Upper lobe of right lung (tissue), 1 donor: ENCODE measurements at places on chromosomes 6 and 20.

DNA sequence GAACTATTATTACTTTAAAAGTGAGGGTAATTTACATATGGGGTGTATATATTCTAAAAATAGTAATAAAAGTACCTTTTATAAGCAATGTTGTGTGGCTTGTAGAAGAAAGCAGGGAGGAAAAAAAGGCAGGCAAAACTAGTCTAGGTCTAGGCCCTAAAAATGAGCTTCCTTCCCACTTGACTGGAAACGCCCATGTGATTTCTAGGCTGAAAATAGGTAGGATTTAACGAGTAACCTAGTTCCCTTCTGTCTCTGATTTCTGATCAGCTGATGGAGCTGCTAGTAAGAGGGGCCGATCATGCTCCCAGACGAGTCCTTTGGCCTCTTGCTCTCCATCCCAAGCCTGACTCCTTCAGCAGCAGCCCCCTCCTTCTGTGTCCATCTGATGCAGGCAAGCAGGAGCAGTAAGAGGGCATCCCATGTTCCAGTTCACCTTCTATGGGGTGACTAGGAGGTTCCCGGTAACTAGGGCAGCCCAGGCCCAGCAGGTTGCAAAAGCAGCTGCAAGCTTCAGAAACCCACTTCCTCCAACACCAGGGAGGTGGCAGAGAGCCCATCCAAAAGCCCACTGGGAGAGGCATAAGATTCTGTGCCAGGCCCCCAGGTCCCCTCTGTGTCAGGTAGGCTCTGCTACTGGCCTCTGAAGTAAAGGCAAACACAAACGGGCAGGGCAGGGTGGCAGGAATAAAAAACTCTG is 24.4 kb downstream of the TBC1D20 start:
- no peak for DNase-seq

DNA sequence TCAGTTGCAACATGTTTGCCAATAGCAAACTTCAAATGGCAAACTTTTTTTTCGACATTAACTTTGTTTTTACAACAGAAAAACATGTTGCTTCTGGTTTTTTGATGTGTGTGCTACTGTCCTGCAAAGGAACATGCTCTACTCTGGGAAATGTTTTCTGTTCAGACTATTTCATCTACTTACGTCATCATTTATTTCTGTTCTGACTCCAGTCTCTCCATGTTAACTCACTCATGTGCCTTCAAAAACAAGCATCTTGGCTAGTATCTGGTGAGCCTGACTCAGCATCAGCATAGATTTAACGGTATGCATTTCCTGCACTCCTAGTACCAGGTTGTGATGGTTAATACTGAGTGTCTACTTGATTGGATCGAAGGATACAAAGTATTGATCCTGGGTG is 36.1 kb upstream of the MAP7 start:
- DNase-seq = no peak

DNA sequence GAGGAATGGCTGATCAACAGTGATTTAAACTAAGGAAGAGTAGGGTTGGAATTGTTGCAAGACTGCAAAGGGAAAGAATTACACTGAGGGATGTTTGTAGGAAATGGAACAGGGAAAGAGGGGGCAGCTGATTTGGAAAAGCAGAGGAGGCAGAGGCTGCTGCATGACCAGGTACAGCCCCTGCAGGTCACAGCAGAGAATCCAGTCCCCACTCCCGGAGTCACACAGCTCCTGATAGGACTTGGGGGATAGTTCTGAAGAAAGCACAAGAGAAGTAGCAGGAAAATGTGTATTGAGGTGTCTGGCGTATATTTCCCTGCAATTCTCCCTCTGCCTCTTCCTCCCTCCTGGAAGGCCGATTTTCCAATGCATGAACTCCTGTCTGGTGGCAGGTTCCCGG is 92.5 kb upstream of the PDE10A start:
- no peak for DNase-seq

- no peak for DNase-seq
Measured at GRCh38 chr20:63140514-63141433, 75.2 kb downstream of the YTHDF1 start.

DNA sequence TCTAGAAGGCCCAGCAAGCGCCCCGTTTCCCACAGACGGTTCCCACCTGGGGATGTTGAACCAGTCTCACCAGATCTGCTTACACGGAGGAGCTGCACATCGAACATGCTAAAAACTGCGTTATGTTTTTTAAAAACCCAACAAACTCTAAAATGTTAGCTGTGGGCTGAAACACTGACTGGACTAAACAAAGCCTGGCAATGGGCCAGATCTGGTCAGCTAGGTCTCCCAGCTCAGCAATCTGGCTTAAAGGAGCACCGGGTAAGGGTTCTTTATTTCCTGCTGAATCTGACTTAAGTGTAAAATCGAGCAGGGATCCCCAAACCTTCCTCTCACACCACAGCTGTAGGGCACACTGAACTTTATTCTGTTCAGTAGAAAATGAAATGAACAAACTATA is 156.9 kb downstream of the FOXC1 start:
- no peak for DNase-seq

DNA sequence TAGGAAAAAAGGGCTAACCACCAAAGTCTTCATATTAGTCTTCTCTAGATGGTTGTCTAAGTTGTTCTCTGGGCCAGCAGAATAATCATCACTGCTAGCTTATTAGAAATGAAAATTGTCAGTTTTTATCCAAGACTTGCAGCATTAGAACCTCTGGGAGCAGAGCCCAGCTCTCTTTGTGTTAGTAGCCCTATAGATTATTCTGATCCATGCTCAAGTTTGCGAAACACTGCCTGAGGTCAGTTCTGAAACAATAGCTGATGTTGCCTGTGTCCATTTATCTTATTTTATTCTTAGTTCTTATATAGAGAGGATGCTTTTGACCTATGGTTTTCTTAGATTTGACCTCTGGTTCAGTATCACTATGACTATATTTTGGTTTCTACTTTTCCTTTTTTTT is 66.9 kb downstream of the BCKDHB start:
- no peak for DNase-seq
